HL-60 (cell line): ENCODE measurements at places on chromosomes 5 and 9.

GRCh38 chr5:56825222-56825824 lies 10.0 kb downstream of the MAP3K1 start:
- DNase-seq: no peak

DNA sequence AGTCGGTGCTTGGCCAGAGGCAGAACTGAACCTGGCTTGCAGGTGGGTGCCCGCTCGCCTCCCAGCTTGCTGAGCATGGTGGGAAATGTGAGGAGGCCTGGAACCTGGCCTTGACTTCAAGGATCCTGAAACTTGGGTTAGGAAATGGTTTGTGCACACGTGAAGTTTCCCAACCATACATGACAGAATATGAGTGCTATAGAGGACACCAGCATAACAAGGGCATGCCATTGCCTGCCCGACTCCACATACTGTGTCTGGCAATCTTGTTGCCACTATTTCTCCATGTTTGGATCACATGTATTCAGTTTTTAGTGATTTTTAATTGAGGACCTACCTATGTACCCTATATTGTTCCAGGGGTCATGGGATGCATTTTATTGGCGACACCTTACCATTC lies 177.6 kb upstream of the ANKRD55 start:
- DNase-seq: no peak

- no peak for DNase-seq
These were observed 1176.3 kb downstream of the CDH18 start for GRCh38 chr5:18811661-18812060.

DNA sequence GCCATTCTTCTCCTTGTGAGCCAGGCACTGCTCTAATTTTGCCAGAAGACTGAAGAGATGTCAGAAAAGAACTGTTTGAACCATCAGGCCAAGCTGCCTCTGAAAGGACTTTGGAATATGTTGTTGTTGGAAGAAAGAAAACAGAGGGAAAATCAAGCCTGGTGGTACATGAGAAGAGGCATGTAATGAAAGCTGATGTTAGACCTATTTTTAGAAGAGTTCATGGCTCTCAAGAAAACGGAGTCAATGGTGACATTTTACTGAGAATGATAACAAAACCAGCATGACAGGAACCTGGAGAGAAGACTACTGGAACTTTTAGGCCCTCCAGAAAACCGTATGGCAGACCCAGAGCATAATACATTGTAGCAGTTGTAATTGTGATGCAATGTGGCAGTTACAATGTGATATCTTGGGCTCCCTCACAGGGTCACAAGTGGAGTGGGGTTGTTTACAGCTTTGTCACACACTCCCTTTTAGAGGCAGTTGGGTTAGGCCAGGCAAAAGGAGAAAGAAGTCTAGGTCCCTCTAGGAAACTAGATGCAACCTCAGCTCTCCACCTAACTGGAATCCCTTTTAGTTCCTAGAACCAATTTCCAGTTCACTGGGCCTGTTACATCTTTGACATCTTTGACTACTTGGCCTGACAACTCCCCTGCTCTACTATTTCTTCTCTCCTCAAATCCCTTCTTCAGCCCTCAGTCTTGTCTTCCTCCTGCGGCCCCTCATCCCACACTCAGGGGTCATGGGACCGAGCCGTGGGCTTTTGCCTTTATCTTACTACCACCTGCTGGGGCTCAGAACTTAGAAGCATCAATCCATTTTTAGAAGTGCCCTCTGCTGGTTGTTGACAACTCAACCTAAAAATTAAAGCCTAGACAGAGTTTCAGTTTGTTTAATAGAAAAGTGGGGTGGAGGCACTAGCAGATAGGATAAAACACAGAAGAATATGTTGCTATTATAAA lies 61.2 kb upstream of the JAK2 start:
- peak; percentile 11 for DNase-seq

- no peak for DNase-seq
These were observed 6.5 kb upstream of the TLE4 start for GRCh38 chr9:79565245-79565644.

DNA sequence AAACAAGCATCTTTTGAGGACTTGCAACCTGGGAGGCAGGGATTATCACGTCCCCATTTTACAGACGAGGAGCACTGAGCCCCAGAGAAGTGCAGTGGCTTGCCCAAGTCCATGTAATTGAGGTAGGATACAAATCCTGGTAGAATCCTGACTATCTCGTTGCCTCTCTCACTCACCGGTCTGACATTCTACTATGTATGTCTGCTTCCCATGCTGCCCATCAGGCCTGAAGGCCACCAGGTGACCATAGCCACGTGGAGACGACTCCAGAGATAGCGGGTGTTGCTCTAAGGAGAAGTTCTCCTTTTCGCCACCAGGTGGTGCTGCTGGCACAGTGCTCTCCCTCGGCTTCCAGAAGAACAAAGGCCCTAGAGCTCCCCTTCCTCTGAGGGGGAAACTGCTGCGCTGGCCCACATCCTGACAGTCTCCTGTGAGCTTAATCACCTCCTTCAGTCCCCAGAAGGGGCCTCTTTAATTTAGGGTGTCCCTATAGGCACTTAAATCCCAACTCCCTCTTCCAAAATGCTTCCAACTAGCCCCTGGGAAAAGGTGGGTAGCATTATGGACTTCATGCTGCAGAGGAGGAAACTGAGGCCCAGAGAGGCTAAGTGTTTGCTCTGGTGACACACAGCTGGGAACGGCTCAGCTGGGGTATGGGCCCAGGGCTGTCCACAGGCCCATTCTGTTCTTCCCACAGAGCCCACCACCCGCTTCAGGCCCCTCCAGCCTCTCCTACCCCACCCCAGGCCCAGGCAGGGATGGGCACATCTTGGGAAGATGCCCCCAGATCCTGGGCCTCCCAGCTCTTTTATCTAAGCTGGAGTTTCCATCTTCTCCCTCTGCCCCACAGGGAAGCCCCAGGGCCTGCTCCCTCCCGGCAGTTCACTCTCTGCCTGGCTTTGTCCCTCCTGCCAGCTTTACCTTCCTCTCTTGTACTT lies 6.4 kb downstream of the SLC34A1 start:
- peak; percentile 86 for DNase-seq

GRCh38 chr5:73296772-73297171 lies 123.8 kb downstream of the TMEM174 start:
- no peak for DNase-seq

DNA sequence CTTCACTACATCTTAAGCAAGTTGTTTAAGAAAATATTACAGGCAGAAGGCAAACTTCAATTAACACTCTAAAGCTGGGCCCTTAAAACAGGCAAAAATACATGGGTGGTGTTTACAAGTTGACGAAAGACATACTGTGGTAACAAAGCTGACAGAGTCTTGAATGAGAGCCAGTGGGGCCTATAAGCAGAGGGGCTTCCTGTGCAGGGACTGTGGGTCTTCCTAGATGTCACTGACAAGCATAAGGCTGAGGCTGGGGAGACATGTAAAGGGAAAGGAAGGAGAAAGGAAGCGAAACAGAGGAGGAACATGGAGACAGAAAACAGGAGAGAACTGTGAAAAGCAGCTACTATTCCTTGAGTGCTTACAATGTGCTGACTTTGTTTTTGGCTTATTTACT lies 308.0 kb upstream of the RPS23 start:
- DNase-seq: no peak

DNA sequence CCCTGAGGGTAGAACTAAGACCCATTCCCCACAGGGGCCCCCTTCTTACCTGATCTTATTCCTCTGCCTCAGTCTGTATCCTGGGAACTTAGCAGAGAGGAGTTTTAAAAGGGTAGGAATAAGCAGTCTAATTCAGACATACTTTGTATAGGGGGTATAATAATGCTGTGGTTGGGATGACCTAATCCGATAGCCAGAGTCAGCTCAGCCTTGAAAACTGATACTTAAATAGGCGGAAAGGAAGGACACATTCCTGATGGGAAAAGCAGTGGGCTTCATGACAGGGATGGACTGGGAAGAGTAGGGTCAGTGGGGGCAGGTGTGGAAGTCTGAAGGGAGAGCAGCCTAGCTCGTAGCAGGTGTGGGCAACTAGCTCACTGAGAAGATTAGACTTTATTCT lies 52.2 kb upstream of the TESK1 start:
- DNase-seq: no peak

DNA sequence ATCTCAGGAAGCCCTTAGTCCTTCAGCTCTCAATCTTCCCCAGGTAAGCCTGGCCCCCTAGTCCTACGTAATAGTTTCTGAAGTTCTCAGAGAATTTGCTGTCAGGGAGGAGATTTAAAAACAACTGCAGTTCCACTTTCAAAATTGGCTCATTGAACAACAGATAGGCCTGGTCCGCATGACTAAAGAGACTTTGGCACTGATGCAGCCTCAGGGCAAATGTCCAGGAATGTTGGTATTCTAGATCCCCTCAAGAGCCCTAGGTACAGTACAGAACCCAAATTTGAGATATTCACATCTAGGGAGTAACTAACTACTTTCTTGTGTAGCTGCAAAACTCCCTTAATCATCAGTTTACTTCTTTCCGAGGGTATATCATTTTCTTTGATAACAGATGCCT lies 162.8 kb downstream of the GABRG2 start:
- no peak for DNase-seq

DNA sequence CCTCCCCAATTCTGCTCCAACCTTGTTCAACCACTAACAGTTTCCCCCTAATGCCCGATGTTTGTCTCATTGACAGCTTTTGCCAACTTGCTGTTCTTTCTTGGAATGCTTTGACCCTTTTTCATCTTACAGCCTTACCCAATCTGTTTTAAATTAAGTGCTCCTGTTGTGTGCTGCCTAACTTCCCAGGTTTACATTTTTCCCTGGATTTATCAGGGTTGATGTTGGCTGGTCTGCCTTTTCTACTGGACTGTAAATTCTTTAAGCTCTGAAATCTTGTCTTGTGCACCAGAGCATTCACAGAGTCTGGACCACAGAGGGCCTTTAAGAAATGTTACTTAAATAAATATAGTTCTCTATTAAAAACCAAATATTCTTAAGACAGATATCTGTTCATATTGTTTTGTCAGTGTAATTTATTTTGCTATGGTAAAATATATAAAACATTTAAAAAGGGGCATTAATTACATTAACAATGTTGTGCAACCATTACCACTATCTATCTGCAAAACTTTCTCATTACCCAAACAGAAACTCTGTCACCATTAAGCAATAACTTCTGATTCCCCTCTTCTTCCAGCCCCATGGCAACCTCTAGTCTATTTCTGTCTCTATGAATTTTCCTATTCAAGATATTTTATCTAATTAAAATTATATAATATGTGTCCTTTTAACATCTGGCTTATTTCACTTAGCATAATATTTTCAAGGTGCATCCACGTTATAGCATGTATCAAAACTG lies 73.0 kb downstream of the OSTF1 start:
- no peak for DNase-seq

DNA sequence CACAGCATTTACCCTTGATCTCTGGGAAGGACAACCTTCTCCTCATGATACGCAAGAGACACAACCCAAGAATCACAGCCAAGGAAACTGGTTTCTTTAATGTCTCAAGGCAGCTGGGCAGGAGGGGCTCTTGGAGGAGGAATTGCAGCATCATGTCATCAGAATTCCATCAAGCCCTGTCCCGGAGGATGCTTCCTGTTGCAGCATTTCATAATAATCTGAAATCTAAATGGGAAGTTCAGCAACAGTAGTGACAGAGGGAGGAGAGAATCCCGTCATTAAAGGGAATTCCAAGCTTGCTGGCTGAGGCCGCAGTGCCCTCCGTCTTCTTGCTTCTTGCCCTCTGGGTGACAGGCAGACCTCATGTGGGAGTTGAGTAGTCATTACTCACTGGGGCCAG lies 192.7 kb downstream of the TENT4A start:
- DNase-seq: no peak

DNA sequence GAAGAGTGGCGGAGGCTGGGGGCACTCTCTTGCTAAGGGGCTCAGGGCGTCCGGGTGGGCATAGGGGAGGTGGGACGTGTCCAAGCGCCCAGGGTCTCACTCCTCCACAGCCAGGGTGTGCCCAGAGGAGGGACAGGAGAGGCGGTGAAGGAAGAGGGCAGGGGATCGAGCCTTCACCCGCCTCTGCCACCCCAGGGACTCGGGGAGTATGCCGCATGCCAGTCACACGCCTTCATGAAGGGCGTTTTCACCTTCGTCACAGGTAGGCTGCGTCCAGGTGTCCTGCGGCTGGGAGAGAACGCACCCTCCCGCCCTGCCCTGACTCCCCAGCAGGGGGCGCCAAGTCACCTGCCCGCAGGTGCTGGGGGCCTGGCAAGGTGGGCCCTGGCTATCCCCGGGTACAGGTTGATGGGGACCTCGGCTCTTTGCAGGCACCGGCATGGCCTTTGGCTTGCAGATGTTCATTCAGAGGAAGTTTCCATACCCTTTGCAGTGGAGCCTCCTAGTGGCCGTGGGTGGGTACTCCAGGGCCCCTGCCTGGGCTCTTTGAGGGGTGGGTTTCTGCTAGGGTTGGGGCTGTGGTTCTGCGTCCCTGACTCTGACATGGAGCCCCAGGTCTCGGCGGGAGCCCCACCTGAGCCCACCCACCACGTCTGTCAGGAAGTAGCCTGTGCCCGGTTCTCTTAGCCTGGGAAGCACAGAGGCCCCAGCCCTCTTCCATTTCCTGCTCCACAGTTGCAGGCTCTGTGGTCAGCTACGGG lies 552 bp downstream of the TMEM141 start:
- DNase-seq: no peak

GRCh38 chr9:15935661-15936305 lies 382.9 kb downstream of the CCDC171 start:
- no peak for DNase-seq

DNA sequence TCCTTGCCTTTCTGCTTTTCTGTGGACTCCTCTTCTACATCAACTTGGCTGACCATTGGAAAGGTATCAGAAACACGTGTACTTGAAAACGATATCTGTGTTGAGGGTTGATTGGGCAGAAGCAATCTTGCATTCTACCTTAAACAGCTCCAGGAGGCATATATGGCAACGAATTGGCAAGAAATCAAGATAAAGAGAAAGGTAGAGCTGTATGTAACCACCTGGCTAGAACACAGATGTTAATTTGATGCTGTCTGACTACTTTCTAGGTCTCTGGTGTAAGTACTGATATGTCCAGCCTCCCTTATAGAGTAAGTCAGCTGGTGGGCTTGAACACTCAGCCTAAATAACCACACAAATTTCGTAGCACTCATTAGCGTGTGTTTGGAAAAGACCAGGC lies 1.3 kb downstream of the MAN1B1 start:
- DNase-seq: no peak

GRCh38 chr9:72427801-72428200 lies 62.8 kb upstream of the ZFAND5 start:
- DNase-seq: no peak

DNA sequence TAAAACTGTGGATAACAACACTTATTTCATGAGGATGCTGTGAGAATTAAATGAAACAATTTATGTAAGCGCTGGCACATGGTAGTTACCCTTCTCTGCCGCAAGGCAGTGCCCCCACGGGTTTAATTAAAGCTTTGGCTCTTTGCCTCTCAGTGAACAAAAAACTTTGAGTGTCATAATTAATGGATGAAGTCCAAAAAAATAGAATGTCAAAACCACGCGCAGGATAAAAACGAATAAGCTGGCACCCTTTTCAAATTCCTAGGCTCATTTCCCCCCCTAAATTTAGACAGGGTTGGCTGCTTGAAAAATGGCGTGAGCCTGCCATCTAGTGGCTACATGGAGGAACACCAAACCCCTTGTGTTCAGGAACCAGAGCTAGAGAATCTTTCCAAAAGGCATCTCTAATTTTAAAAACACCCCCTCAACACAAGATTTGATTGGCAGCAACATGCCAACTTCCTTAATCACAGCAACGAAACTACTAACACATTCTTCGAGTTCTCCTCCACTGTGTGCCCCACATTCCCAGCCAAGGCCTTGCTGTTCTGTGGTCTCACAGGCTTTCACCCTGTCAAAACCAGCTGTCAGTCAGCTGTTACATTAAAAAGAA lies 29.0 kb upstream of the CCNG1 start:
- peak; percentile 24 for DNase-seq

GRCh38 chr5:89342106-89342876 lies 459.3 kb upstream of the MEF2C start:
- DNase-seq: no peak
